WERI-Rb-1 (cell line): ENCODE measurements at places on chromosomes 5 and 9.
A peak's percentile ranks its signal among the peaks of the same experiment; 100 is the strongest.

DNA sequence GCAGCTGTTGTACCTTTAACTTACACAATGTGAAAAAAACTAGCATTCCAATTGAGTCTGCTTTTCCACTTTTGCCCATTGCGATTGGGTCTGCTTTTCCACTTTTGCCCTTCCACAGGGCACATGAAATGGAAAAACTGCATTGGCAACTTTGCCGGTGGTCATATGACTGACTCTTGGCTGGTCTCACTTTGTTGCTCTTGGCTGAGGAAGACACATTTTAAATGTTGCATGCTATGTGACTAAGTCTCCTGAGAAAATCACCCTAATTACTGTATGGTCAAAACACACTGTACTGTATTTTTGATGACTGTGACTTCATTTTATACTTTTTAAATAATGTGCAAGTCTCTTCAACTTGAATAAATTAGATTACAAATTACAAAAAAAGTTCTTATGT lies 1.6 kb upstream of the OXCT1 start:
- DNase-seq, result no peak

DNA sequence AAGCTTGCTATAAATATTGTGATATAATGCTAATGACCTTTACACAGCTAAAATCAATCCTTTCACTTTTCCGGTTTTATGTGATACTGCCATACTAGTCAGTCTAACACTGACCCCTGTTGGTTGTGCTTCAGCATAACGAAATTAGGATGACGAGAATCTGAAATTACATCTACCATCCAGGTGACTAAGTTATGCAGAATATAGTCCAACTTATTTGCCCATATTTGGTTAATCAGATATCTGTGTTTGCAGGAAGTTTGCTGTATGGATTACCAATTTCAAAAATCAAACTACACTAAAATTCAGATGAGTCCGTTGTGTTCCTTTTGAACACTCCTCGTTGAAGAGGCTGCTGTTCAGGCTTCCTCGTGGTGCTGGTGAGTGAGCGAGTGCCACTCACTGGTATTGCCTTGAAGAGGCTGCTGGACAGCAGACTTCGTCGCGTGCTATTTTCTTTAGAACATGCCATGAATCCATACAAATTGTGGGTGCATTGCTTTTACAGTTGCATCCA lies 32.5 kb downstream of the TENT4A start:
- DNase-seq, result peak; percentile 25

- no peak for DNase-seq
These were observed 37.8 kb upstream of the ANKRD34B start for GRCh38 chr5:80607832-80608231.

GRCh38 chr9:30459156-30459555 lies 1925.3 kb upstream of the ACO1 start:
- no peak for DNase-seq

- no peak for DNase-seq
These were observed 183.4 kb downstream of the GAPVD1 start for GRCh38 chr9:125444956-125445506.

DNA sequence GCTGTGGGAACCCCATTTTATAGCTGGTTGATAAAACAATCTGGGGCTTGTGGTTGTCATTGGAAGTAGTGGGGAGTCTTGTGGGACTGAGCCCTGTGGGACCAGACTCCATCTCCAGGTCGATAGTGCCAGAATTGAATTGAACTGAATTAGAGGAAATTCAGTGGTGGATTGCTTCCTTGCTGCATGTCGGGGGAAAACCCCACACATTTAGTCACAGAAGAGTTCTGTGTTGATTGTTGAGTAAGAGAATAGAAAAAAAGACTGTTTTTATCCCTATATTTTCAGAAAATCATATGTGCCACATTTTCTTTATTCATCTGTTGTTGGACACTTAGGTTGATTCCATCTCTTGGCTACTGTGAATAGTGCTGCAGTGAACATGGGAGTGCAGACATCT lies 209.7 kb downstream of the ARHGEF28 start:
- no peak for DNase-seq

DNA sequence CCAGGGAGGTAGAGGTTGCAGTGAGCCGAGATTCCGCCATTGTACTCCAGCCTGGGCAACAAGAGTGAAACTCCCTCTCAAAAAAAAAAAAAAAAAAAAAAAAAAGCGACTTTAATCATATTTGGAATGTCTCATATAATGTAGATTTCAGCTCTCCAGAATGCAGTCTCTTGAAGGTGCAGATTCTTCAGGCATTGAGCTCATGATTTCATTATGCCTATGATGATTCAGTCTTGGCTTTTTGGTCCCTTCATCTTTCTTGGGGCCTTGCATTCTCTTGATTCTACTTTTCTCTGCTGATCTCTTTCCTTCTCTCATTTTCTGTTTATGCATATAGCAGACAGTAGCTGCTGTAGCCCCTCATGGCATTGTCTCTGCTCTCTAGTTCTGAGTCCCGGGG lies 22.9 kb downstream of the KDM4C start:
- DNase-seq, result no peak

GRCh38 chr5:130138406-130139045 lies 234.3 kb downstream of the CHSY3 start:
- no peak for DNase-seq

DNA sequence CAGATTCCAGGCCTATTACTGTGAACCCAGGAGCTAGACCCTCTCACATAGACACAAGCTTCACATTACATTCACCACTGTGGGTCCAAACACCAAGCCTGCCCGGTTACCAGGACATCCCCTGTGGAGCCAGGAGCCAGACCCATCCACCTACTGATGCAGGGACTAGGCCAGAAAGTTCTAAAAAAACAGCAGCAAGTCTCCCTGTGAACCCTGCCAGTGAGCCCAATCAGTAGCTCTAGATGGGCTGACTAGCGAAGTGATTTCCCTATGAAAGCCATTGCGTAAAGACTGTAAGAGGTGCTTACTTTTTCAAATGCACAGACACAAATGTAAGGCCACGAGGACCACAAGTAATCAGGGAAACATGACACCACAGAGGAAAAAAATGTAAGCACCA lies 352.3 kb downstream of the TMEM161B start:
- no peak for DNase-seq

DNA sequence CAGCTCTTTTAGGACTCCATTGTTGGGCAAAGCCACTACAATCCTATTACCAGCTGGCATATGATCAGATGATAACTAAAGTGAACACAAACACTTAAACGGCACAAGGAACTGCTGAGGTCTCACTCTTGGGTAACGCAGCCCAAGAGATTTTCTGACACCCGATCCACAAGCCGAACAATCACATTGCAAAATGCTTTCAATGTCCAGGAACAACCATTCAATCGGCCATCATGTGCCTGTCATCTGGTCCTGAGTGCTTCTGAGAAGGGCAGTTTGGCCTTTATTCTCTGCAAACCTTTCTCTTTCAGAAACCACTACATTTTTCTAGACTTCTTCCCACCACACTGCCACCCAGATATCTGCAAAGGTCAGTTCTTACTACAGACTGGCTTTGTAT lies 283.1 kb downstream of the GLIS3 start:
- DNase-seq, result no peak

DNA sequence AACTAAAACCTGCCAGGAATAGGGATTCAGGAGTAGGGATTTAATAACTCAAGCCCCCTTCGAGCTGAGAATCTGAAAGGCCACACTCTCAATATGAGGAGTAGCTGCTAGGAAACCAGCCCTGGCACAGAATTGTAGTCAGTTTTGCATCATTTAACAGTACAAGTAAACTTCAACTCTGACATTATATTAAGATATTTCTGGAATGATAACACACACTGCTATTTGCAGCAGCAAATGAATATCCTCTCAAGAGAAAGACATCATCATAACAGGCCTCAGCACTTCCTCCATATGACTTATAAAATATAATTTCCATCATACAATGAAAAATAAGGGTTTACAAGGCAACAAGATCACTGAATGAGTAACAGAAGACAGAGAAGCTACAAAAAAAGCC lies 138.2 kb upstream of the RFX3 start:
- DNase-seq, result no peak
